ENCODE measurements at places on chromosomes 5 and 9.

DNA sequence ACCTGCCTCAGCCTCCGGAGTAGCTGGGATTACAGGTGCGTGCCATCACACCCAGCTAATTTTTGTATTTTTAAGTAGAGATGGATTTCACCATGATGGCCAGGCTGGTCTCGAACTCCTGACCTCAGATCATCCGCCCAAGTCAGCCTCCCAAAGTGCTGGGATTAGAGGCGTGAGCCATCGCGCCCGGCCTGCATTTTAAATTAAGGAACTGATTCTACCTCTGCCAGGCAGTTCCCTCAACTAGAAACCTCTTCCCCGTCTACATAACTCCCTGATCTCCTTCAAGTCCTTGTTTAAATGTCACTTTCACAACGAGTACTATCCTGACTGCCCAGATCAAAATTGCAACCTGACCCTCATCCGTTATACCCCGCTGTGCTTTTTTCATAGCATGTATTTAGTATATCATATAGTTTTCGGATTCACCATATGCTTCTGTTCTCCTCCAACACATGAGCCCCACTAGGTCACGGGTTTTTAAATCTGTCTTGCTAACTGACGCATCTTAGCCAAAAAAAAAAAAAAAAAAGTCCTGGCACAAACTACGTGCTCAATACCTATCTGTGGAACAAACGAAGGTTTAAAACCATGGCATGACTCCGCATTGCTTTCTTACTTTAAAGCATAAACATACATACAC, 858 bp upstream of the SOWAHA start:
- DNase-seq, result no peak

DNA sequence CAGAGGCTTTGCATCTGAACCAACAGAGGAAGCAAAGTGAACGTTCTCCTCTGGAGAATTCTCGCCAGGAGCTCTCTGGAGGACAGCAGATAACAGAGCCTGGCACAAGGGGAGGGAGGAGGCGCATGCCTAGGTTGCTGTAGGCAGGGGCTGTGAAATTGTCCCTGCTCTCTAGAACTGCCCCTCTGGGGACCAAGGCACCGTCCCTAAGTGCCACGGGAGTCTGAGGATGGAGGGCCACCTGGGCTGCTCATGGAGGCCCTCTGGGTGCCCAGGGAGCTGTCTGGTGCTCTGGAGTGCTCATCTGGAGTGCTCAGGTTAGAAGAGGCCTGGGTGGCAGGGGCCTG, 77.6 kb downstream of the CACNA1B start:
- DNase-seq, result no peak

DNA sequence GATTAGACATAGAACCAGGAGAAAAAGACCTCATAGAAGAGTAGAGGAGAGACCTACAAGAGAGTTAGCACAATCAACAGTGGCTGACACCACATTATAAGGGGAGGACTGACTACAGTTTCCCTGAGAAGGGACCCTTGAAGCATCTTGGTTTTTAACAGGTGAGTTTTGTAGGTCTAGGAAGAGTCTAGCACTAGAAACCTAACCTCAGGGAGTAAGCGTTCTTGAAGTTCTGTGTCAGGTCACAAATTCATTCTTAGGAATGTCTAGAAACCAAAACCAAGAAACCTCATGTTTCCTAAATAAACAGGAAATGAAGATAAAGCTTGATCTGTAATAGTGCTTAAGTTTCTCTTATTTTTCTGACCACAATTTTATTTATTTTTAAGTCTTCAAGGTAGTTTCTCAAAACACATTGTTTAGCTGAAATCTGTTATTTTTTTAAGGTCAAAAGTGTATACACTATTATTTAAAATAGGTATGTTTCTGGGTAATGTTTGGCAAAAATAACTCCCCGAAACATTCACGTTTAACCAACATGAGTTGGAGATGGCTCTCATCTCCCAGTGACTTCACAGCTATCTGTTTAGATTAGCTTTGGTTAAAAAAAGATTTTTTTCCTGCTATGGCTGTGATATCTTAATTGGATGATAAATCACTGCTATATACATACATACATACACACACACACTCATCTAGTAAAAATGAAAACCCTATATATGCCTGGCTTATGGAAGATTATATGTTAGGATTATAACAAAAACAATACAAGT, 37.1 kb downstream of the MAP3K1 start:
- DNase-seq, result peak; percentile 73

- DNase-seq, result peak; percentile 56
These were observed 2.4 kb upstream of the PHYKPL start for GRCh38 chr5:178234750-178235587.

- DNase-seq, result peak; percentile 95
These were observed 70.8 kb upstream of the CDKN2B start for GRCh38 chr9:22079873-22080341.

All from iris pigment epithelial cell (primary cell).